Amniotic stem cell (primary cell): ENCODE measurements at places on chromosomes 7 and 10.

- DNase-seq, result no peak
Measured at GRCh38 chr10:68261132-68261856, 29.4 kb upstream of the ATOH7 start.

DNA sequence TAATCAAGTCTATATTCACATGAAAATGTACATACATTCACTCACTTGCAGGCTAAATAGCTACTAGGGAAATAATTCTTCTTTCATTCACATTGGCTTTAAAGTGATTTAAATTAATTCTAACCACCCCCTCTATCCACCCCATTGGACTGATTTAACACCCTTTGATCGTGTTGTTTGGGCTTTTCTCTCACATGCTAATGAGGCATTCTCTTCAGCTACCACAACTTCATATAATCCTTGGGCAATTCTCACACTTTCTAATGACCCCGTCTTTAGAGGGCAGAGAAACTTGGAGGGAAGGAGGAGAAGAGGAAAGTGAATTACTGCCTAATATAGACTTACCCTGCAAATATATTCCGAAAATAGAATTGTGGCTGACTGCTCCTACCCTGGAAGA, 24.6 kb downstream of the GRM3 start:
- no peak for DNase-seq

DNA sequence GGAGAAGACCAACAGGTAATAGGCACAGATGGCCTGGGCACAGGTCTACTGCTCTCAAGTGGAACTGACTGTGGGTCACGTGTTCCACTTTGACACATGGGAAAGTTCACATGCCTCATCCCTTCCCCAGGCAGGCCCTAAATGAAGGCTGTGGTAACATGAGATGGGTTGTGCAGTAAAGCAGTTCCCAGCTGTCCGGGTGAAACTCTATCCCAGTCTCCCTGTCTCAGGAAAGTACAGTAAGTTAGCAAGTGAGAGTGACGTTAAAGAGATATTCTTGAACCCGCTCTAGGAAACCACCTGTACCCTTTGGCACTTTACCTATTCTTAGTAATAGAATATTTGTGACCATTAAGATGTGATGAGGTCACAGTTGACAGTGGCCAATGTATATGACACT, 343.7 kb upstream of the AOAH start:
- DNase-seq, result no peak

GRCh38 chr10:63707254-63707910, 186.2 kb downstream of the REEP3 start:
- DNase-seq, result peak; percentile 95

DNA sequence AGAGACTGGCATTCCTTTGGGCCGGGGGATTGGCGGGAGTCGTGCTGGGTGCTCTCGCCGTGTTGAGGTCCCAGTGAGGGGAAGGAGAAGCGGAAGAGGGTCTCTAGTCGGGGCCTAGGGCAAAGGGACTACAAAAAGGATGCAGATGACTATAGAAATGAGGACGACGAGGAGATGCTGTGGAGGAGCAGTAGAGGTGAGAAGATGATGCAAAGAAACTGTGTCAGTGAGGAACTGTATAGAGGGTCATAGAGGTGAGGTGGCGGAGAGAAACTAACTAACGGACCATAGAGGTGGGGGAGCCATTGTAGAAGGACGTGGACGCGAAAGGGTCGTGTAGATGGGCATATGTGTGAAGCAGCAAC, 324 bp downstream of the TWNK start:
- DNase-seq, result no peak

DNA sequence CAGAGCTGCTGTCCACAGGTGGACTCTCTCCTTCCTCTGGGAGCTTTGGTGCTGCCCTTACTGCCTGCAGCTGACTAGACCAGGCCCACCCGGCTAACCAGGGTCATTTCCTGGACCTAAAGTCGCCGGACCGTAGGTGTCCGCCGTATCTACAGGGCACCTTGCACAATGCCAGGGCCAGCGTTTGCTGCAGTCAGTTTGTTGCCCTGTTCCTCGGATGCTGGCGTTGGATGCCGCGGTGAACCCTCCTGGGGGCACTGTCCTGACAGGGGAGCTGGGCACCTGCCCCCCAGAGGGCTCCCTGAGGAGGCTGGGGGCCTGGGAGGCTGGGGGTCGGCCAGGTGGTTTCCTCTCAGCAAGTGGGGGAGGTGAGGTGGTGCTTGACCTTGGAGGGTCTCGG, 96.6 kb downstream of the UNCX start:
- no peak for DNase-seq

- DNase-seq, result no peak
Measured at GRCh38 chr7:115910541-115911164, 119.9 kb downstream of the TFEC start.

DNA sequence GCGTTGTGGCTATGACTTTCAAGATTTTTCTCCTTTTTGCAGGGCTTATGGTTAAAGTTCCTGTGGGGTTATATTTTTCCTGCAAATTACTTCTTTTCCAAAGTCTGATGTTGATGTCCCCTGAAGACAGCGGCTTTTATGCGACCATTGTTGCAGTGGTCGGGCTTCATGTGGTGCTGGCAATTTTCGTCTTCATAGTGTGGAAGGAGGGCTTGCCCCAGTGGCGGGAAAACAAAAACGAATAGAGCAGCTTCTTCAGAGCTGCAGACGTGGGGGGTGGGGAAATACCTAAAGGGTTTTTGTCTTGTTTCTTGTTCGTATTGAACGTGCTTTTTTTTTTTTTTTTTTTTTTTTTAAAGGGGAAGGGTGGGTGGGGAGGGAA, 53.8 kb downstream of the MCMBP start:
- DNase-seq, result no peak

- no peak for DNase-seq
Measured at GRCh38 chr10:71228875-71229675, 16.7 kb downstream of the UNC5B start.

GRCh38 chr10:117360994-117361667, 14.1 kb downstream of the PDZD8 start:
- DNase-seq, result no peak

DNA sequence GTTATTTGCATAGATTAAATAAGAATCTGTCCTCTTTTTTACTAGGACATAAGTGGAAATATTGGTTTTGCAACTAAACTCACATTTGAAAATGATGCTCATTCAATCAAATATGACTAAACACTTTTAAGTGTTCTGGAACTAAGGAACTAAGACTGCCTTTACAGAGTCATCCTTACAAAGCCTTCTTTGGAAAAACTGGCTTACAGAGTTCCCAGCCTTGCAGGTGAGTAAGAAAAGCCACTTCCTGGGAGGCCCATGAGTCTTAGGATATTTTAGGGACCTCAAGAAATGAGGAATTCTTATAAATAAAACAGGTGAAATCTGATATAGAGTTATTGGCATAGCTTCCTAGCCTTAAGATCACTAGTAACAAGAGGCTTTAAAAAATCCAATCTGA, 135.5 kb downstream of the ALOX5 start:
- DNase-seq, result no peak

DNA sequence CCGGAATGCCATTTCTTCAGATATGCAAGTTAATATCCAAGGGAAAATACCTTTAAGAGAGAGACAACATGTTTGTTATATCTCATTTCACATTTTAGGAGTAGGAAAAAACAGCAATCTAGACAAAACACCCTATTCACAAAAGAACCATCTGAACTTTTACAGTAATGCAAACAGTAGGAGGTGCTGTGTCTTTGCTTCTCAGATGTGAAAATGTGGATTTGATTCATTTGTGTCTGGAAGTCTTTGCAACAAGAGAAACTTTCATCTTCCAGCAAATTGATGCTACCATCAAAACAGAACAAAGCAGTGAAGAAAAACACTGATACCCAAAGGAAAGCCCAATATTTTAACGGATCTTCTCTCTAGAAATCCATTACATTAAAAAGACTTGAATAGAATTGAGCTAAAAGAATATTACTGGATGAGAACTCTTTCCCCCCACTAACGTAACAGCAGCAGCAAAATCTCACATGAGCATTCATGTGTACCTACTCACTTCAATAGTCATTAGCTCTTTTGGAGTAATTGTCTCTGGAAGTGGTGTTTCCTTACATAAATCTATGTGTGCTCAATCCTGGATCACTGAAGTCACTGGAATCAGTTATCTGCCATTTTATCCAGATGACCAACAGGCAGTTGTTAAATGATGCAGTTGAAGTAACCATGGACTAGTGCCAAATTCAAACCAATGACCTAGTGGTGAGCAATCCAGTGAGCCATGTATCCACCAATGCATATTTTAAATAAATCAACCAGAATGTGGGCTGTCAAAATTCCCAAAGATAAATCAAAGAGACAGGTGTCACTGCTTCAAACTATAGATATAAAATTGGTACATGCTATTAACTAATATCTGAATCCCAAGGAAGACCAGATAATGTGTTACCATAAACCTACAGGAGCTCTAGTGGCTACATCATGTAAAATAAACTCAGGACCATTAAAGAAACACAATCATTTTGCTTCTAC, 1.8 kb downstream of the SEMA3C start:
- DNase-seq, result no peak

GRCh38 chr7:5677538-5678294, 103.7 kb downstream of the RNF216 start:
- DNase-seq, result peak; percentile 59

GRCh38 chr7:10888861-10889260, 84.8 kb upstream of the PHF14 start:
- DNase-seq, result no peak

GRCh38 chr7:85001495-85002345, 185.1 kb downstream of the SEMA3D start:
- DNase-seq, result no peak

- no peak for DNase-seq
Measured at GRCh38 chr10:24396396-24396795, 187.5 kb downstream of the KIAA1217 start.

DNA sequence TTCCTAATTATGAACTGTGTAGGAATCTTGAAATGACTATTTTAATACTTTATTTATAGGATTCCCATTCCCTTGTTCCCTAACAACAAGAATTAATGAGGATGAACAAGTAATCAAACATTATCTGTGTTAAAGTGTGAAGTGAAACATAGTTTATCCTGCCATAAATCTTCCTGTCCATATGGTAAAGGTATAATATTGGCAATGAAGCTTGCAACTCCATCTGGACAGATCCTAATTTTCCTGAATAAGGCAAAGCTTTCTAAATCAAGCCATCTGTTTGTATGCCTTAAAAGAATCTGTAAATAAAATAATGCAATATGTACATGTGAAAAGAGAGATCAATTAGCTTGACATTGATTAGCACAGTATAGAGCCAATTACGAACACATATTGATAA, 529.0 kb downstream of the ANKRD7 start:
- no peak for DNase-seq

DNA sequence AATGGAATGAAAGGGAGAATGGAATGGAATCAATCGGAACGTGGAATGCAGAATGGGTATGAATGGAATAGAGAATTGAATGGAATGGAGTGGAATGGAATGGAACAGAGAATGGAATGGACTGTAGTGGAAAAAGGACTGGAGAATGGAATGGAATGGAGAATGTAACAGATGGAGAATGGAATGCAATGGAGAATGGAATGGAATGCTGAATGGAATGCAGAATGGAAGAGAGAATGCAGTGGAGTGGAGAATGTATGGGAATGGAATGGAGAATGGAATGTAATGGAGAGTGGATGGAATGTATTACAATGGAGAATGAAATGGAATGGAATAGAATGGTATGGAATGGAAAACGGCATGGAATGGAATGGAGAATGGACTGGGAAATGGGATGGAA, 96.9 kb downstream of the NSUN6 start:
- DNase-seq, result no peak

DNA sequence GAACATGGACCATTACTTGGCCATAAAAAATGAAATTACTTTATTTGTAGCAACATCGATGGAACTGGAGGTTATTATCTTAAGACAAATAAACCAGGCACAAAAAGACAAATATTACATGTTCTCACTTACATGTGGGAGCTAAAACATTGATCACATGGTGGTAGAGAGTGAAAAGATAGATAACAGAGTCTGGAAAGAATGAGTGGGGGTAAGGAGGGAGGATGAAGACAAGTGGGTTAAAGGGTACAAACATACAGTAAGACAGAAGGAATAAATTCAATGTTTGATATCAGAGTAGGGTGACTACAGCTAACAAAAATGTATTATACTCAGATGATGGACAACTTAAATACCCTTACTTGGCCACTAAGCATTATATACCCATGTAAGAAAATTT, 100.0 kb upstream of the WNT16 start:
- no peak for DNase-seq

- no peak for DNase-seq
Measured at GRCh38 chr7:68434857-68435256, 1163.4 kb upstream of the AUTS2 start.

DNA sequence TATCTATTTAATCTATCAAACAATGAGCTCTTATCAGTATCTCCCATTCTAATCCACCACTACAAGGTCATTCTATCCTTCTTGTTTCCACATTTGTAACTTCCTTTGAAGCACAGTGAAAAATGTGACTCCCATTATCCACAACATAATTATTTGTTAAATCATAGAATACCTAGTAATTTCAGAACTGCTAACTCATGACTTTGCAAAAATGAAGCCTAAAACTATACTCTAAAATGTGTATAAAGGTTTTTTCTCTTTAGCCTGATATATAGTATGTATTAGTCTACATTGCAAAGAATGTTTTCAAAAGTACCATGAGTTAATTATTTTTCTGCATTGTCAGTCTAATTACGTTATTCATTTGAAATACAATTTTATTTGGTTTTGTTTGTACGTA, 12.0 kb upstream of the MRPS16 start:
- DNase-seq, result no peak

- DNase-seq, result no peak
Measured at GRCh38 chr10:121270906-121271305, 327.3 kb downstream of the FGFR2 start.

DNA sequence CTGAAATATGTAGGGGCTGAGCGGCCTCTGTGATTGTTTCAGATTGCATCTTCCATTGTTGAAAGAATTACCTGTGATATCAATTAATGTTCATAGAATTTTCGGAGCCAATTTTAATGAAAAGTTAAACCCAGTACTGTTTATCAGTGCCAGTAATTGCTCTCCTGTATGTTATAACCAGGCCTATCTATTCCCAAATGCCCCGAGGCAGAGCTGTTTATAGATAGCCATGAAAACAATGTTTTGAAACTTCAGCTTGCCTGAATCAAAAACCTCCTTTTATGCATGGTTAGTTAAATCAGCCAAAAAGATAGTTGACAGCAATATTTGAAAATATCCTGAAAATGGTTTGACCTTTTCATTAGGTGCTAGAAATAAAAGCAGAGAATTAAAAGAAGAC, 50.1 kb upstream of the HDAC9 start:
- no peak for DNase-seq

GRCh38 chr7:23967949-23968599, 258.1 kb downstream of the STK31 start:
- no peak for DNase-seq

- DNase-seq, result no peak
Measured at GRCh38 chr7:120441850-120442249, 168.9 kb downstream of the KCND2 start.

DNA sequence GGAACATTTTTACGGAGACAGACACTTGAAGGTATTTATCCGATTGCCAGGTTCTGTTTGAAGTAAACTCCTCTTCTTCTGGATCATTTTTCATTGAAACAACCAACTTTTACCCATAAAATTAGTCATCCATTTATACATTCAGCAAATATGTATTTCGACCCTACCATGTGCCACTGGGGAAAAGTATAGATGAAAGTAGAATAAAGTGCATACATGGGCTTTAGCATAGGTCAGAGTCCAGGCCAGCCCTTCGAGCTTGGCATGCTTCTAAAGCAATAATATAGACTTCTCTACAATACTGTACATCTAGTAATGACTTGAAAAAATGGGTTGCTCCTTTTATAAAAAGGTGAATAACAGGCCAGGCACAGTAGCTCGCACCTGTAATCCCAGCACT, 10.1 kb downstream of the SLC25A16 start:
- no peak for DNase-seq
